D721Med (cell line): ENCODE measurements at places on chromosomes 5 and 9.

GRCh38 chr5:158877124-158877581 is 222.6 kb downstream of the EBF1 start:
- DNase-seq: no peak

GRCh38 chr9:123544007-123544827 is 188.2 kb downstream of the CRB2 start:
- no peak for DNase-seq

DNA sequence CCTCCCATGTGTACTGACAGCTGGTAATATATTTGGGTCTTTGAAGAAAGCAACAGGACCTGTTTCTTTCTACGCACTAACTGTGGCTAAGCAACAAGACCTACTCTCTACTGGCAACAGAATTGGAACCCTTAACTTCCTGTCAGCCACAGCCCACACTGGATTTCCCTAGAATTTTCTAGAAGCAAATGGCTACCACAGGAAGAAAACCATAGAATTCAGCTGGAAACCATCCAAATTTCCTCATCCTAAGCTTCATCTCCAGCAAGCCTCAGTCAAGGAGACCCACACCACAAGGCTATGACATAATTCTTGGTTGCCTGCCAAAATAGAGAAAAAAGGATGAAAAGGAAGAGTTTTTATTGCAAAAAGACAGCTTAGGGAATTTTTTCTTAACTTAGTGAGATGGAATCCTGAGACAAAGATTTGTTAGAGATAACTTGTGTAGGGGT is 171.8 kb upstream of the TNC start:
- DNase-seq: no peak

- no peak for DNase-seq
Measured at GRCh38 chr9:131045300-131046092, 36.5 kb downstream of the LAMC3 start.

DNA sequence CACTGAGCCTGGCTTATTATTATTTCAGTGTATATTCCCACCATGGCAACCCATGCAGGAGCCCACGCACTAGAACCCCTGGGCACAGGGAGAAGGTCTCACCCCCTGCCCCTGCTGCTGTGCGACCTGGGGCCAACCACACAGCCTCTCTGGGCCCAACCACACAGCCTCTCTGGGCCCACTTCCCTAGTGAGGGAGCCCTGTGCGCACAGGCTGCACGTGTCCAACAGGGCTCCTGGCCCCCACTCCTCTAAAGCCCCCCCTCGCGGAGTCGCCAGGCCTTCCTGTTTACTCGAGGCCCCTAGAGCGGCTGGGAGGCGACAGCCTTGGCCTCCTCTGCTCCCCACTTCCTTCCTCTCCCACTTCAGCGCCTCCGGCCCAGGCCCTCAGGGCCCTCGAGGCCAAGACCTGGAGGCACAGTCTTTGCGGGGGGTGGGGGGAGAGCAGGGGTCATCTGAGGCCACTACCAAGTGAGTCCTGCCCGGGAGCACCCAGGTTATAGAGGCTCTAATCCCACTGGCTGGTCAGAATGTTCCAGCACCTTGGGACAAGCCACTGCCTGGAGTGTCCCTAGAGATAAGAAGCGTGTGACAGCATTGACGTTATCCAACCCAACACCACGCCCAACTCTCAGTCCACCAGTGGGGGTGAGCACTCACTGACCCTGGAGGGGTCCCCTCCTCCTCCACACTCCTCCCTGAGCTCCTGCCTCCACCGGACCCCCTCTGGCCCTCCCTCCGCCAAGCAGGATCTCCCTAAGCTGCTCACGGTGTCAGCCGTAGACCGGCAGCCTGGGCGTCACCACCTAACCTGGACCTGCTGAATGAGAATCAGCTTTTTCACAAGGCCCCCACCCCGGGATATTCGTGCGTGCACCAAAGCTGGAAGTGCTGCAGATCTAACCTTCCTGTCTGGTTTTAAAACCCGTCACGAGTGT is 7.9 kb upstream of the ENG start:
- no peak for DNase-seq

DNA sequence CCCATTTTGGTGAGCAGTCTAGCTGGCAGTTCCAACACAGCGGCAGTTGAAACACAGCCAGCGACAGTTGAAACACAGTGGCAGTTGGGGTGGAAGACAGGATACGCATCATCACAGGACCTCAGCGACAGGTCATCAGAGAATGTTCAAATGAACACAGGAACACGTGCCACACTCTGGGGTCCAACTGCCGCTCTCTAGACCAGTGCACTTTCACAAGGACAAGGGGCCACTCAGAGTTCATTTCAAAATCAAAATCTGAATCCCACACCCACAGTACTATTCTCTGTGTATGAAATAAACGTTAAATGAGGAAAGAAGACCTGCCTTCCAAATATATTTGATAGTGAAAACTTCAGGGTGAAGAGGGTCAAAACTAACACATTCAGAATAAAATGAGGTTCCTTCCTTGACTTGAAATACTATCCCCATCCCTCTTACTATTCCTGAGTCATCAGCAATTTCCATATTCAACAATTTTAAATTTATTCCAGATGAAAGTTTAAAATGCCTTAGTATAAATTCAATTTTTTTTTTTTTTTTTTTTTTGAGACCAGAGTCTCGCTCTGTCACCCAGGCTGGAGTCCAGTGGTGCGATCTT is 53.0 kb upstream of the SIMC1 start:
- DNase-seq: no peak

- DNase-seq: no peak
Measured at GRCh38 chr5:80740999-80741398, 86.2 kb upstream of the DHFR start.

DNA sequence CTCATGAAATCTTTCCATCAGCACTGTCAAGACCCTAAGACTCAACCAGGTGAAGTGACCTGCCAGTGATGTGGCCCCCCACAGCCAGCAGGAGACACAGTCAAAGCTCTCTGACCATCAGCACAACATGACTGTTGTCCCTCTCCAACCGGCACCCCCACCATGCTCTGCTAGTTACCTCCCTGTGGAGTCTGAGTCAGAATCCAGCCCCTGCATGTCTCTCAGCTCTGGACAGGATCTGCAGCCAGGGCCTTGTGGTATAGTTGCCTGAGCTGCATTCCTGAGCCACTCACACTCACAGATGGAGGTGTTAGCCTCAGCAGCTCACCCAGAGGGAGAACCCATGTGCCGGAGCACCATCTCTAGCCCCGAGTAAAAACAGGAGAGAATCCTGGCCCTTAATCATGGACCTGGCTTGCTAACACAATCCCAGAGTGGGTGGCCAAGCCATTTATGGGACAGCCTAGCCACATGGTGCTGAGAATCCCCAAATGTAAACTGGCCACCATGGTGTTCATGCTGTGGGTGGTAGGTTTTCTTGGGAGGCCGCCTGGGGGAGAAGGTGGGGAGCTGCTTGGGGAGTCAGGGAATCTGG is 237.8 kb downstream of the PAPPA start:
- DNase-seq: no peak

- no peak for DNase-seq
Measured at GRCh38 chr5:106545325-106545724, 1125.4 kb downstream of the EFNA5 start.

- no peak for DNase-seq
Measured at GRCh38 chr9:114889802-114890224, 40.6 kb downstream of the TNFSF8 start.

- DNase-seq: no peak
Measured at GRCh38 chr5:93924628-93925027, 183.2 kb upstream of the POU5F2 start.

DNA sequence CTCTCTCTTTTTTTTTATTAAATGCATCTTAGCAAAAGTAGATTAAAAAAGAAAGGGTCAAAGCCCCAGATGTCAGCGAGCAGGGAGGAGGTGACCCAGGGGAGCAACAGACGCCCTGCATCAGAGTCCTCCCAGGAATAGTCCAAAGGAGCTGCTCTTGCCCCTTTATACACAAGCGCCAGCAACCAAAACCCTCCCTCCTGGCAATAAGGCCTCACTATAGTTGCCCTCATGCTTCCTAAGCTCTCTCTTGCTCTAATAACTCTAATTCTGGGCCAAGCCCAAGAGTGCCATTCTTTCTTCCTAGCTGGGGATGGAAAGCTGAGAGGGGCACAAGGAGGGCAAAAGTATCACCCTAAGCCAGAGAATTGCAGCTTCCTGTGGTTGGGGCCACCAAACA is 26.3 kb downstream of the PCDHGC5 start:
- DNase-seq: no peak

DNA sequence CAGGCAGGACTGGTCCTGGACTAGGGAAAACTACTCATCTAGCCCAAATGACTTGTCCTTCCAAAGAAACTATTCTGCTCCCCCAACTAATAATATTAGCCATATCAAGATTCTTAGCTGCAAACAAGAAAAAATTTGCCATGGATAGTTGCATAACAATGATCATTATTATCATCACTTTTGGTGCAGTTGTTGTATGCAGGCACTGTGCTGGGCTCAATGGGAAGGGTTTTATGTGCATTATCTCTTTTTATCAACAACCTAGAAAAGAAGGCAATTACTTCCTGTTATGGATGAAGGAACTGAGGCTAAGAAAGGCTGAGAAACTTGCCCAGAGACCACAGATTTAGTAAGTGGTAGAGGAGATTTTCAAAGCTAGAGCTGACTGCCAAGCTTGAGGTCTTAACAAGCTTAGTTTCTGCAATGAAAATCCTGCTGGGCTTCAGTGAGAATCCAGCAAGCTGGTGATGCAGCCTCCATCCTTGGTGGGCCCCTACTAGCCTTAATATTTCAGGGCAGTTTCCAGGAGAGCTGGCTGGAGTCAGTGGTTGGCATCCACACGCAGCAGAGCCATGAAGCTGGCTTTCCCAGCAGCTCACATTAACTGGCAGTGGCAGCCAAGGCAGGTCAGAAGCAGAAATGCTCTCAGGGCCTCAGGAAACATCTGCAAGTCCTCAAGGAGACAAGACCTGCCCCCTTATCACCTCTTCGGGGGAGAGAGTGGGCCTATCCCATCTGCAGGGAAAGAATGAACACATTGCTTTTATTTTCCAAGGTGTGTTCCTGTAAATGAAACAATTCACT is 20.5 kb upstream of the MEGF9 start:
- DNase-seq: no peak

GRCh38 chr9:114098021-114098935 is 814 bp downstream of the KIF12 start:
- no peak for DNase-seq

GRCh38 chr5:95274011-95274410 is 10.9 kb downstream of the MCTP1 start:
- no peak for DNase-seq

DNA sequence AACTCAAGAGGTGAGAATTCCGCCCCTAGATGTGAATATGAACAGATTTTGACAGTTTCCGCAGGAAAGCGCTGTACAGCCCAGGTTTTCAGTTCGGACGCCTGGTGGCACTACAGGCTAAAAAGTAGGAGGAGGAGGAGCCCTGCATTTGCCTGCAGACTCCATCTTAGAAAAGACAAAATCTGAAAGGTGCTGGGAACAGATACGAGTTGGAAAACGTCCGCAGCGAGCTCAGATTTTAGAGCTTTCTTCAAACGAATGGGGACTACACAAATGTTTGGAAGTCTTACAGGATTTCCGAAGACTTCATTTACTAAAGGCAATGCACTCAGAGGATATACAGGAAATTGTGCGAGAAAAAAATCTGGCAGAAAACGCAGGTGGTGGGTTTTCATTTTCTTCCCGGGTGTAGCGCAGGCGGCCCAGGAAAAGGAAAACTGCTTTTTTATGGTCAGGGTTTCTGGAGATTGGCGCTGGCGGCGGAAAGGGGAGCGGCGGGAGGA is 9.9 kb upstream of the PCDHB2 start:
- no peak for DNase-seq

- no peak for DNase-seq
Measured at GRCh38 chr9:124016175-124017050, 4.8 kb downstream of the LHX2 start.

GRCh38 chr5:1840741-1841521 is 39.7 kb downstream of the NDUFS6 start:
- DNase-seq: no peak

DNA sequence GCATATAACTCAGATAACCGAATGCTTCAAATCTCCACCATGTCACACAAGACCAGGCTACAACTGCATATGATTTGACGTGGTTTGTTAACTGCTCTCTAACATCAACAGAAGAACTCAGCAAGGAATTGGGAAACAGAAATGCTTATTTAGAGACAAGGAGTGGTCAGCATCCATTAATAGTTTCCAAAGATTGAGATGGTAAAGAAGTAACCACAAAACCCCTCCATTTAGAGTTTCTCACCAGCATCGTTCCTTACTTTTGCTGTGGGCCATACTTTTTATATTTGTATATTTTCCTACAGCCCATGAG is 25.2 kb downstream of the DPYSL3 start:
- no peak for DNase-seq

- DNase-seq: no peak
Measured at GRCh38 chr5:118314931-118315330, 673.4 kb downstream of the DTWD2 start.

GRCh38 chr5:81601919-81602318 is 149.0 kb downstream of the SSBP2 start:
- no peak for DNase-seq

DNA sequence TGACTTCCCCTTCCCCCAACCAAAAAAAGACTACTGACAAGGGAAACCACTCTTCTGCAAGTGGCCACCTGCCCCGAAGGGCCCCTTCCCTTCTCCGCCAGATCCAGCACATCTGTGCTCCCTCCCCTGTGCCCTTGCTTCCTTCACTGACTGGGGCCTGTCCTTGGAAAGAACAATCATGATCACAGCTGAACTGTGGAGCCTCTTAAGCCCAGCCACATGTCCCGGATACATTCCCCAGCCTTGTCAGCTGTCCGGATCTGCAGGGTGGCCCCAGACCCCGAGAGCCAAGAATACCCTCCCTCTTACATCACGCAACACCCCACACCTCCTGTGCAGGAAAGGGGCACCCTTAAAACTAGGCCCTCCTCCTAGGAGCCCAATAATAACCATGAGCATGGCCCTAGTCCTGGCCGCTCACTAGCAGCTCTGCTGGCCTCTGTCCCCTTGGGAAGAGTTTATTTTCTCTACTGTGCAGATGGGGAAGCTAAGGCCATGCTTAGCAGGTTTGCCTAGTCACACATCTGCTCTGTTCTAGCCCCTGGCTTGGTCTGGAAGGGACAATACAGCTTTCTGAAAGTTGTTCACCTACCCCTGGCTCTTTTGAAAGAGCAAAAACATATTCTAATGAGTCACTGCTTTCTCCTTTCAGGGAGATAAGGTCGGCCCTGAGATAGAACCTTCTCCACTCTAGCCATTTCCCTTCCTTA is 3.8 kb downstream of the SPRY4 start:
- no peak for DNase-seq

- DNase-seq: no peak
Measured at GRCh38 chr5:168001318-168001717, 290.1 kb upstream of the WWC1 start.

DNA sequence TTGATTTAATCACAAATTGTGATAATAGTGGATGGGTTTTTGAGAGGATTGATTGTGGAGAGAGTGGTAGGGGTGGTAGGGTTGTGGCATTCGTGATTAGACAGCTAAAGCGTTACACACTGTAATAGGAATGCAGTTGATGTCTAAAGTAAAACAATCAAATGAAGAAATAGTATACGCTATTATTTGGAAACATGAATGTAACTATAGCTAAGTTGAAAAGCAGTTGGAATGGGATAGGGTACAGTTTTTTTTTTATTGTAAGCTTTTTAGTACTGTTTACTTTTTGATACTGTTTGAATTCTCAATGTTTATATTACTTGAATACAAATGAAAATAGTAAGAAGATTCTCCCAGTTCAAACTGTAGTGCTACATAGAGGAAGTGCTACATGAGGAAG is 51.8 kb downstream of the RANBP17 start:
- DNase-seq: no peak
